ENCODE measurements at places on chromosomes 16 and 17.

DNA sequence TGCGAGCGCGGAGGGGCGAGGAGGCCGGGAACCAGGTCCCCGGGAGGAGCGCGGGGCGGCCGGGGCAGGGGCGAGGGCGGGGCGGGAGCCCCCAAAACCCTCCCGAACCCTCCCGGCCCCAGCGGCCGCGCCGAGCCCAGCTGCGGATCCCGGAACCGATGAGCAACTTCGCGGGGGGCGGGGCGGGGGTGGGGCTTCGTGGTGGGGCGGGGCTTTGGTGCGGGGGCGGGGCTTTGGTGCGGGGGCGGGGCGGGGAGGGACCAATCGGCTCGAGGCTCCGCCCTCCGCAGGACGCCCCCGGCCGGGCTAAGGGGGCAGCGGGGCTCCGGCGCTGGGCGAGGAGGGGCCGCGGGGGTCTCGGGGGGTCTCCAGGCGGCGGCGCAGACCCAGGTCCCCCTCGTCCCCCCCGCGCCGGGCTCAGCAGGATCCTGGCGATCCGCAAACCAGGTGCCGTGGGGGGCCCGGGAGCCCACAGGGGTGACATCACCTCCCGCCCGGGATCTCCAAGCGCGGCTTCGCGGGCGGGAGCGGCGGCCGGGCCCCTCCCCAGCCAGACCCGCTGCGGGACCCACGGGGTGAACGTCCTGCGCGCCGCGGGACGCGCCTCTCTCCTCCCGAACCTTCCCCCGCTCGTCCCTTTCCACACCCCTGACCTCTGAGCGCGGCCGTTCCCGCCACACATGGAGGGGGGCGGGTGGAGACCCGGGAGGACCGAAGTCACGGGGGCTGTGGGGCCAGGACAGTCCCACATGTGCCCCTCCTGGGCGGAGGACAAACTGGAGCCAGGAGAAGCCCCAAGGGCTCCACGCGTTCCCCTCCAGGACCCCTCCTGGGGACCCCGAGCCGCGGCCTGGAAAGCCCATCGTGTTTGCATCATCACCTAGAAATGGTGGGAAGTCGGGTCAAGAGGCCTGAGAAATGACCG lies at the start of gene ABR:
Gene ABR, minus strand, starts transcription at position 164 of the 925 bp plus-strand sequence. CDS start 254 bp downstream, outside the sequence.
- no peak for DNase-seq

DNA sequence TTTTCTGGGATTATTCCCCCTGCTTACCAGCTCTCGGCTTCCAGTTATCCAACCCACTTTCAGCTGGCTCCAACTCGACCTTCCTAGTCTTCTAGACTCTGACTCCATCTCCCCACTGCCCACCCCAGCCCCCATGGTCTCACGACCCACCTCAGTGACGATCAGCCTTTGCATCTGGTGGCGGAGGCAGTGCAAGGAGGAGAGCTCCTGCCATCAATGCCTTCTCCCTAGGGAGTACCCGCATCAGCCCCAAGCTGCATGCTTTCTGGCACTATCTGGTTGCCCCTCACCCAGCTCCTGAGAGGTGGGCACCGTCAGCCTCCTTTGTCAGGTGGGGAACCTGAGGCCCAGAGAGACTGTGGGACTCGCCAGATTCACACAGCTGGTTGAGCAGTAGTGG lies 72.6 kb upstream of the RPL38 start:
- no peak for DNase-seq

DNA sequence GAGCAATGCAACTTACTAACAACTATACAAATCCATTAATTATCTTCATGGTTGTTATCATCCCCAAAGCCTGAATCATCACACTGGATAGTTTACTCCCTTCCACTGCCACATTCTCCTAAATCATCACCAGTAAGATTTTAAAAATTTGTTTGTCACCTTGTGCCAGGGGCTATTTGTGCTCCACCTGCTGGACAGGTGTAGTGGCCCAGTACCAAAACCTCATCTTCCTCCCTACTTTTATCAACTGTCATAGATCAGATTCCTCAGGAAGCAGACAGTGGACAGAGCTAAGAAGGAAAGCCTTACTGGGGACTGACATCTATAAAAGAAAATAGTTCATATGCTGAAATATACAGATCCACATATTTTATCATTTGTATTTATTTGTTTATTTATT lies 280.4 kb downstream of the CDH11 start:
- no peak for DNase-seq

DNA sequence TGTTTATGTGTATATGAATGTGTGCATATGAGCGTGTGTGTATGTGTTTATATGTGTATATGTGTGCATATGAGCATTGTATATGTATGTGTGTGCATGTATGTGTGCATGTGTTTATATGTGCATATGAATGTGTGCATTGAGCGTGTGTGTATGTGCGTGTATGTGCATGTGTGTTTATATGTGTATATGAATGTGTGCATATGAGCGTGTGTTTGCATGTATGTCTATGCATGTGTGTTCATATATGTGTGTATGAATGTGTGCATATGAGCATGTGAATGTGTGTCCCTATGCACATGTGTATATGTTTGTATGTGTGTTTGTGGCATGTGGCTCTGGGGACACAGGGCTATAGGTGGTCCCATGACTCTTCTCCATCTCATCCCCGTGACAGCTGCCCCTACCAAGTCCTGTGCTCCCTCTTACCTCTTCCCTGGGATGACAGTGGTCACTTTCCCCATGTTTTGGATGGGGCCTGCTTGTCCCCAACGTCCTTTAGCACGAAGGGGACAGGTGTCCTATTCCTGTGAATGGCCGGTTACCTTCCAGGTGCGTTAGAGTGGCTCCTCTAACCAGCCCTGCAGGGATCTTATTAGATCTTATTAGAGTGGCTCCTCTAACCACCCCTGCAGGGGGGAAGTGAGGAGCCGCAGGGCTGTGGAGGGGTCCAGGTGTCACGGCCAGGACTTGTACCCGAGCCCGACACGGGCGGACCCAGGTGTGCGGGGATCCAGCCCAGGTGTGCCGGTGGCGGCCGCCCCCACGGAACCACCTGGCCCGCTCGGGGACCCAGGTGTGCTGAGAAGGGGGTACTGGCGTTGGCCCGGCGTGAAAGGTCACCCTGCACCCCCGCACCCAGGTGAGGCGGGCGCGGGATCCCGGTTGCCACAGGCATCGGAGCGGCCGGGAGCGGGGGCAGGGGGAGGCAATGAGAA lies 105.6 kb downstream of the SEC14L1 start:
- no peak for DNase-seq

DNA sequence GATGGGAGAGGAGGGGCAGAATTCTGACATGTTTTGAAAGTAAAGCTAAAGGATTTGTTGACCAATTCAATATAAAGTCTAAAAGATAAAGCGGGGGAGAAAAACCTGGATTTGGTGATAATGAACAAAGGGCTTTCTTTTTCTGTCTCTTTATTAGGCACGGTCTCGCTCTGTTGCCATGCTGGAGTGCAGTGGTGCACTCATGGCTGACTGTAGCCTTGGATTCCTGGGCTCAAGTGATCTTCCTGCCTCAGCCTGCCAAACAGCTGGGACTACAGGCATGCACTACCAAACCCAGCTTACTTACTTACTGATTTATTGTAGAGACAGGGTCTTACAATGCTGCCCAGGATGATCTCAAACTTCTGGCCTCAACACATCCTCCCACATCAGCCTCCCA lies 7.5 kb downstream of the CDR2 start:
- DNase-seq, result no peak

DNA sequence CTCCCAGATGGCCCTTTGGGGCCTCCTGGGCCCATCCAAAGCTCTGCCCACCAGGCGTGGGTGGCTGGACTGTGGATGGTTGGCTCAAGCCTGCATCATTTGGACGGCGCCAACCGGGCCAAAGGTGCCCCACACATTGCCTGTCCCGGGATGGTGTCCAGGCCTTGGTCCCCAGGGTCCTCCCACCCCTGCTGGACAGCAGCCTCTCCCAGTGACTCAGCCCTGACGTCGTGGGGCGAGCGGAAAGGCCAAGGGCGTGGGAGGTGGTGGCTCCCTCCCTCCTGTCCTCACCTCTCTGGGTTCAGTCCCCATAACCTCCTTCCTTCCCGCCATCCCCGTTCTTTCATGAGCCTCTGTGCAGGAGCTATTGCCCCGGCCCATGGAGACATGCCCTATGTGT lies 42.1 kb upstream of the DLX4 start:
- peak; percentile 94 for DNase-seq

- DNase-seq, result no peak
Observed at GRCh38 chr17:72354071-72354470, 233.3 kb downstream of the SOX9 start.

DNA sequence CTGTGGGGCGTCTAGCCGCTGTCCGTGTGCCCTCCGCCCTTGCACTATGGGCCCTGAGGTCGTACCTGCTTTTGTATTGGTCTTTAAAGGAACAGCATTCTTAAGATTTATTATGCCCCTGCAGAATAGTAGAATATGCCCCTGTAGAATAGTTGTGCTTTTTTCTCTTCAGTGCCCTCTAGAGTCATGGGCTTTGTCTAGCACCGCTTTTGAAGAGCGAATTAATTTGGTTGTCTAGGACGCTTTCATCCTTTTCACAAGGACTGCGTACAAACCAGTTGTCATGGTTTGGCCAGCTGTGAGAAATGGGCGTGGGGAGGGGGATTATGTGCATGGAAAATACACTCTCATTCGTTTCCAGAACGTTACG lies 621 bp downstream of the CEP95 start:
- DNase-seq, result peak; percentile 75

- DNase-seq, result peak; percentile 38
Observed at GRCh38 chr17:66123163-66123562, 68.8 kb downstream of the CEP112 start.

DNA sequence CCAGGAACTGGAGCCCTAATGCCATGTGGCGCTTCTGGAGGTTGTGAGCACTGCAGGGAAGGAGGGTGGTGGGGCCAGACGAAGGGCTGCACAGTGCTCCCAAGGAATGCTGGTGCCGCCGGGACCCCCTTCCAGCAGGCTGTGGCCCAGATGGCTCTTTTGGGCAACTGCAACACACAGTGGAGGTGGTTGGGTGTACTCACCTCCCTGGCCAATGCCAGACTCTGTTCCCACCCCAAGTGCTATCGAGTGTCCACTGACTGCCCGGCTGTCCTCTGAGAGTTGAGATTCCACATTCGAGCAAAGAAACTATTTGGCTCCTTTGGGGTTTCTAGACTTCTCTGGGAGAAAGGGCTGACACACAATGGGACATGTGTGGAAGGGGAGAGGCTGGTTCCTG lies 167.9 kb downstream of the RGS9 start:
- DNase-seq, result no peak

- no peak for DNase-seq
Observed at GRCh38 chr17:12739500-12739899, 49.8 kb upstream of the ARHGAP44 start.

DNA sequence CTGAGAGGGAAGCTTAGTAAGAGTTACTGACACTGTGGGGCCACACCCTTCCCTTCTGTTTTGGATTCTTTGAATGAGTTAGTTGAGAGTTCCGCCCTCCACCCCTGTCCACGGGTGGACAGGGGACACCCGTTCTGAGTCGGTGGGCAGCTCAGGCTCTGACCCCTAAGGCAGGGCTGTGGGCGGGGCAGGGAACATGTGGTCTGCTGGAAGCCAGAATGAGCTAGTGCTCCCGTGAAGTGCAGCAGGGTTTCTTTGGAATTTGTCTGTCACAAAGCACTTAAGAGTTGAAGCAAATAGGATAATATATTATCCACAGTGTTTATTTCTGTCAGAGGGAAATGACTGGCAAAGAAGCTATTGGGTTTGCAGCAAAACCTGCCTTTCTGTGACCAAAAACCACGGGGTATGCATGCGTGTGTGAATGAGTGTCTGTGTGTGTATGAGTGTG lies 90.1 kb downstream of the CLEC16A start:
- peak; percentile 51 for DNase-seq

DNA sequence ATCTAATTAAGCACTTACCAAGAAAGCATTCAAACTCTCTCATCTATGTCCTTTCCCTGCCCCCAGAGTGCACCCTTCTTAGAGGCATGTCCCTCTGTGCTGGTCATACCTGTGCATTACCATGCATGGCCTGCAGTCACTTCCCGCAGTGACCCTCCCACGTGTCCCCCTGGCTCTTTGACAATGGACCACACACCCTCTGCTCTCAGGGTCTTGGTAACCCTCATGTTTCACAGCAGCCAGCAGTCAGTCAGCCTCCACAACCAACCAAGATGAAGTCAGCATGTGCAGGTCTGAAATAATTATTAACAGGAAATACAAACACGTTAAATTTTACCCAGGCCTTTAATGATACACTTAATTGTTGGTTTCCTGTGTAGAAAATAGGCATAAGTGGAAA lies 10.1 kb downstream of the KRT33A start:
- DNase-seq, result no peak

DNA sequence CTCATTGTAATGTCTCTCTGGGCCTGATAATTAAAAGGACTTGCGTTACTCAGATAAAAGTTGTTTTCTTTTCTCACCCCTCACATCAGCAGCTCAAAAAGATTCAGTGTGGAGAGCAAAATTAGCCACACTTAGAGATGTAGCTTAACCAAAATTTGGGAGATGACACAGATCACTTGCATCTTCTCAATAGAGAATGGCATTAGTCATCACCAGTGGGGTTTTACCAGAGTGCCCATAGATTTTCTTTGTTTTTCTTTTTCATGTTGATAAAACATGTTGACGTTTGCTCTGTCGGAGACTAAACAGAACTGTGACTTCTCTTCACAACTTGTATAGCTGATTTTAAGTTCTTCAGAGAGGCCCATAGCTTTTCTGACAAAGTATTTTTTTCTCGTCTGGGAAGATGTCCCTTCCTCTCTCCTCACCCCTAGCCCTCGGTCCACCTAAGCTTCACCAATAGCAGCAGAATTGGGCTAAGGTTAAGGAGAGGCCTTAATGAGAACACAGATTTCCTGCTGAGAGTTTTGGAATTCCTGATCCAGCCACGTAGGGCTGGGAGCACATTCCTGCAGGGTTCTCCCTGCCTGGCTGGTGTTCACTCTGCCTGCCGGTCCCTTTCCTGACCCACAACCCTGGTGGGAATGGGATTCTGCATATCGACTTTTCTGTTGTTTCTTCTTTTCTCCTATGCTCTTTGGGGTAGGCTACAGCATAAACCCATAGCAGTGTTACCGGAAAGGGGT lies 92.6 kb downstream of the CACNG3 start:
- no peak for DNase-seq

DNA sequence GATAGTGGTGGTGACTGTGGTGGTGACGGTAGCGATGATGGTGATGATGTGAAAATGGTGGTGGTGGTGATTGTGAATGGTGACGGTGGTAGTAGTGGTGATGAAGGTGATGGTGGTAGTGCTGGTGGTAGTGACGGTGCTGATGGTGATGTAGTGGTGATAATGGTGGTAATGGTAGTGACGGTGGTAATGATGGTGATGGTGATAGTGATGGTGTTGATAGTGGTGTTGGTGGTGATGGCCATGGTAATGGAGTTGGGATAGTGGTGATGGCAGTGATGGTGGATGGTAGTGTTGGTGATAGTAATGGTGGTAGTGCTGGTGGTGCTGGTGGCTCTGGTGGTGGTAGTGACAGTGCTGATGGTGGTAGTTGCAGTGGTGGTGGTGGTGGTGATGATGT lies 14.7 kb upstream of the RBFOX1 start:
- DNase-seq, result no peak

DNA sequence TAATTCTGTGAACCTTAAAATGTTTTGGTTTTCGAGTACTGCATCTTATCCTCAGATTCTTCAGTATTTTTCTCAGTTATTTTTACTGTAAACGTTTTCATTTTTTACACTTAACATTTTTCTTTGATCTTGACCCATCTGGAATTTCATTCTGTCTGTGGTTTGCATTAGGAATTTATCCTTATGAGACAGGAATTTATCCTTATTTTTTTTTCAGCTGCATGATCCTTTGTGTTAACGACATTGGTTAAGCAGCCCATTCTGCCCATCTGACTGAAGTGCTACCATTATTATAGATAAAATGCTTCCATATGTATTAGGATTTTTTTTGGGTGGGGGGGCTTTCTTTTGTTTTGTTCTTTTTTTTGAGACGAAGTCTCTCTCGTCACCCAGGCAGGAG lies 41.0 kb downstream of the SNX29 start:
- peak; percentile 40 for DNase-seq

Data from fibroblast of mammary gland (primary cell).